ENCODE measurements at places on chromosomes 12 and 14.

- no peak for DNase-seq
These were observed 160.5 kb downstream of the NUAK1 start for GRCh38 chr12:105978276-105978675.

DNA sequence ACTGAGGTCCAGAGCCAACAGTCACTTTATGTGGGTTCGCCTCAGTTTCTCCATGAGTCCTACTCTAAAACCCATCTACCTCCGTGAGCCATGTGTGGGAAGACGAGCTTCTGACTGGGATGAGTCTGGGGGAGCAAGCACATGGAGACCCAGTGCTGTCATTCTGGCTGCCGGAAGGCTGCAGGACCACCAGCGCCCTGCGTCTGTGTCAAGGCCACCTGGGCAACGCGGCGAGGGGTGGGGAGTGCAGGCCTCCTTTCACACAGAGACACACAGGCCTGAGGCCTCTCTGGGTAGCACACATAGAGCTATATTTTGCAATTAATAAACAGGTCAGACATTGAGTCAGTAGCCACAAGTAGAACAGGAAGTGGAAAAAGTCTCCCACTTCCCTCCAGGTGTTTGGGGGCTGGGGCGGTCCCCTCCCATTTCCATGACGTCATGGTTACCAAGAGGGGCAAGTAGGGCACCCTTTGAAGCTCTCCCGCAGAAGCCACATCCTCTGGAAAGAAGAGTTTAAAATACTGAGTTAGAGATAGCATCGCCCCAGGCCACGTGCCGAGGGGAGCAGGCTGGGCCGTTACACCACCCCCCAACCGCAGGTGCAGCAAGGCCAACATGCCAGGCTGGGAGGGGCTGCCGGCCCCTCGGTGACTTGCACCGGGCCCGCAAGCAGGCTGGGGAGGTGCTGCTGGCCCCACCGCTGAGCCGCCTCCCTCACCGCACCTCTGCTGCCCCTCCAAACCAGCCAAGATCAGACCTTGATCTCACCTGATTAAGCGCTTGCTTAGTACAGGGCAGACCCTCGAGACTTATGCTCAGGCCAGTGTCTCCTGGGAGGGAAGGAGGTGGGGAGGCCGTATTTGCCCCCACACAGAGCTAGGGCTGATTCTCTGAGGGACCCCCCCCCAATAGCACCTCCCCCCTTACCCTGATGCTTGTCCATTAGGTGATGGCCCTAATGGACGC lies 32.7 kb downstream of the DAD1 start:
- no peak for DNase-seq

DNA sequence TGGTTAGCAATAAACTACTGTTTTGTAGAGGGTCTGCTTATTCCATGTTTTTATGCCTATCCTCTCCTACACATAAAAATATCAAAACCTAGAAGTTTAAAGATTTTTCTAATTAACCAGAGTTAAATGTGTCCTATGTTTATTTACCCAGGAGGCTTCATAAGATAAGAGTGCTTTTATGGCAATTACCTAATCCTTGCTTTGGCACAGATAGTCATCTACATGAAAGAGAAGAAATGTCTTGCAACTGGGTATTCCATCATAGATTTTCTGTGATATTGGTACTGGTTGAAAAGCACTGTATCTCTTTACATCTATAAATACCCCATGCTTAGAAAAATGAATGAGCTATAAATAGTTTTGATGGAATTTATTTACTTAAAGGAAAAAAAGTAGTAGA lies 277.1 kb downstream of the CPNE8 start:
- DNase-seq = no peak

GRCh38 chr14:62674563-62675237 lies 370.6 kb downstream of the KCNH5 start:
- no peak for DNase-seq

DNA sequence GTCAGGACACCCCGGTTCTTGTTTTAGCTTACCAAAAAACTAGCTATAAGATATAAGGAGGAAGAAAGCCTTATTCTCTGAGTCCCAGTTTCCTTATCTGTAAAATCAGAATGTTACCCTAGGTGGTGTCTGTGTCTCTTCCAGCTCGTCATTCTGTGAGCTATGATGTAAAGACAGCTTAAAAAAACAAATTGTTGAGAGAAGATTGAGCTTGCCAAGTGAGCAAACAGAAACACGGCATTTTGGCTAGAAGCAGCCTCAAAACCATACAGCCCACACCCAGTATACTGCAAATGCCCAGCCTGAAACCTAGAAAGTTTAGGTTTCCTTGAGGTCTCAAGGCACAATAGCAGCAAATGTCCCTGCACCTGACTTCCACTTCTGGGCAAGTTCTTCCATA lies 151.4 kb downstream of the SSPN start:
- DNase-seq = no peak

- no peak for DNase-seq
These were observed 1168.4 kb downstream of the FSCB start for GRCh38 chr14:43338713-43339112.

GRCh38 chr14:73862480-73862879 lies 10.8 kb downstream of the PTGR2 start:
- DNase-seq = no peak

- DNase-seq = no peak
These were observed 122.8 kb upstream of the RTL1 start for GRCh38 chr14:101026341-101026740.

GRCh38 chr14:55350461-55350860 lies 61.2 kb downstream of the ATG14 start:
- no peak for DNase-seq

GRCh38 chr14:76473481-76474263 lies 97.7 kb downstream of the ESRRB start:
- no peak for DNase-seq

DNA sequence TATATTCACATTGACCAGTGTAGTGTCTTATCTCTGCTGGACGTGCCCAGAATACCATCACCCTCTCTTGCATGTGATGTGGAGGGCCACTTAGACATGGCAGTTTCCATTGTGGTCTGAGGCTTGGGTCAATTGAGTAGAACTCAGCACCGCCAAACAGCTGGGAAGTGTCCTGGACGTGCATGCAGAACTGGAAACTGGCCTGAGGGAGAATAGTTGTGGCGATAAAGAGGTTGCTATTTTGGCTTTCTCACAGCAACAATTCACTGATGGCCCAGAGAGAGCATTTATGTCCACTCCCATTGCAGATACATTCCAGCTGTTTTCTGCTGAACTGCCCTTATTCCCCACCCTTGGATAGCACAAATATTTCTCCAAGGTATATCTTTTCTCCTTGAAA lies 210.1 kb upstream of the DAAM1 start:
- DNase-seq = no peak

DNA sequence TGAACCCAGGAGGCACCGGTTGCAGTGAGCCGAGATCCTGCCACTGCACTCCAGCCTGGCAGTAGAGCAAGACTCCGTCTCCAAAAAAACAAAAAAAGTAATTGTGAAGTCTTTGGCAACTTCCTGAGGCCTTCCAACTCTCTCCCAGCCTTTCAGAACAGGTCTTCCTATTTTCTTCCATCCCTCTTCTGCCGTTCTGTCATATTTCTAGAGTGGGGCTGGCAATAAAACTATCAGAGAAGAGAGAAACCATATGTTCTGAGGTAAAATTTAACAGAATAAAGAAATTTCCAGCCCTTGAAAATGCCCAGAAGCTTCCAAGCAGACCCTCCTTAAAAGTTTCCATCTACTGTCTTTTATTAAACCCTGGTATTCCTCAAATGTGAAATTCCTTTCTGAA lies 100.4 kb downstream of the HMGA2 start:
- no peak for DNase-seq

DNA sequence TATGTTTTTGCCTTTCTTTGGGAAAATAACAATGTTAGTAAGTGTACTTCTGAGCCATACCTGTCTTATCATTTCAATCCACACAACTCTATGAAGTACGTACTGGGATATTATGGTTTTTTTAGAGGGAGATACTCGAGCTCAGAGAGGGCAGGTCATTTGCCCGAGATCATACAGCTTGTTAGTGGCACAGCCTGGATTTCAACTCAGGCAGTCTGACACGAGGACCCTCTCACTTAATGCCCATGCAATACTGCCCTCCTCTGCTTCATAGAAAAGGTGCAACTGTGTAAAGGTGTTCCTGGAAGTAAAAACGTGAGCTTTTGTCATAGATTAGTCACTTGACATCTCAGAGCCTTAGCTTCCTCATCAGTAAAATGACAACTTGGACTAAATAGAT lies 128.0 kb downstream of the NDUFA12 start:
- no peak for DNase-seq

GRCh38 chr12:79525357-79525756 lies 165.4 kb downstream of the PAWR start:
- no peak for DNase-seq

- DNase-seq = peak; percentile 59
These were observed 152.0 kb downstream of the KTN1 start for GRCh38 chr14:55731881-55732498.

GRCh38 chr12:83676781-83677295 lies 990.1 kb downstream of the TMTC2 start:
- DNase-seq = no peak

DNA sequence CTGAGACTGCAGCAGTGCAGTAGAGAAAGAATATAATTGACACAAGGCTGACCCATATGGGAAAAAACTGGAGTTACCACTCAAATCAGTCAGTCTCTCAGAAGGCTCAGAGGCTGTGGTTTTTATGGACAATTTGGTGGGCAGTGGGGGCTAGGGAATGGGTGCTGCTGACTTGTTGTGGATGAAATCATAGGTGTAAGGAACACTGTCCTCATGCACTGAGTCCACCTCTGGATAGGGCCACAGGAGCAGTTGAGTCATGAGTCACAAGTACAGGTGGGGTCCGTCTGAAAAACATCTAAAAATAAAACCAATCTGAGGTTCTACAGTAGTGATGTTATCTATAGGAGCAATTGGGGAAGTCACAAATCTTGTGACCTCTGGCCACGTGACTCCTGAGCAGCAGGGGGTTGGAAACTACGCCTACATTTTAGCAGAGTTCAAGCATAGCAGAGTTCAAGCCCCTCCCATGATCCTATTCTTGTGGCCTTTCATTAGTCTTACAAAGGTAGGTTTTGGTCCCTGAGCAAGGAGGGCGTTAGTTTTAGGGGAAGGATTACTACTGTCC lies 18.1 kb upstream of the SGPP1 start:
- DNase-seq = no peak

GRCh38 chr12:11759899-11760298 lies 110.4 kb downstream of the ETV6 start:
- no peak for DNase-seq

DNA sequence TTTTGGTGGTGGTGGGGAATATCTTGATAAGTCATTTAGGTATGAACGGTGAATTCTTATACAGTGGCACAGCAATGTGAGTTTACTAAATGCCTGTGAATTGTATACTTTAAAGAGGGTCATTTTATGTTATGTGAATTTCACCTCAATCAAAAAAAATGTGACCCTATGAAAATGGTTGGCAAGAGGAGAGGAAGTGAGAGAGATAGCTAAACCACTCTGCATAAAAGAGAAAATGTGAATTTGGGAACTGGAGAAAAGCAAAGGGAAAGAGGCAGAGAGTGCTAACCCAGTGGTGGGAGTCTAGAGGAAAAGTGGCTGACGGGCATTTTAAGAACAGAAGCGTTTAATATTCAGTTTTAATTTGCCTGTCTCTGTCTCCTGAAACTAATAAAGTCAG lies 93.8 kb downstream of the SLC38A6 start:
- no peak for DNase-seq

GRCh38 chr12:111150360-111150759 lies 218.5 kb downstream of the PHETA1 start:
- no peak for DNase-seq

DNA sequence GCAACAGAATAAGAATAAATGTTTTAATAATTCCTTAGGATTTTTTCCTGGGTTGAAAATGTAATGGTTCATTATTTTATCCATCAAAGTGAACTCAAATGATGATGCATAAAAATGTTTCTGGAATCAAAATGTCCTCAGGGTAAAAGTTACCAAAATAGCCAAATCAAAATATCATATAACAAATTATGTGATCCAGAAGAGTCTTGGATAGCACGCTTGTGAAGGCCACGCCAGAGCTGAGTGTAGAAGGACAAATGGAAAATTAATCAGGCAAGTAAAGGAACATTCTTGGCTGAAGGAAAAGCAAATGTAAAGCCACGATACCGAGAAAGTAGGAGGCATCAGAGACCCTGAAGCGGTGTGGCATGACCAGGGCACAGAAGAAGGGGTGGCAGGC lies 169.2 kb downstream of the CAPZA3 start:
- no peak for DNase-seq

- DNase-seq = no peak
These were observed 131.0 kb downstream of the TTC8 start for GRCh38 chr14:88955455-88955854.

DNA sequence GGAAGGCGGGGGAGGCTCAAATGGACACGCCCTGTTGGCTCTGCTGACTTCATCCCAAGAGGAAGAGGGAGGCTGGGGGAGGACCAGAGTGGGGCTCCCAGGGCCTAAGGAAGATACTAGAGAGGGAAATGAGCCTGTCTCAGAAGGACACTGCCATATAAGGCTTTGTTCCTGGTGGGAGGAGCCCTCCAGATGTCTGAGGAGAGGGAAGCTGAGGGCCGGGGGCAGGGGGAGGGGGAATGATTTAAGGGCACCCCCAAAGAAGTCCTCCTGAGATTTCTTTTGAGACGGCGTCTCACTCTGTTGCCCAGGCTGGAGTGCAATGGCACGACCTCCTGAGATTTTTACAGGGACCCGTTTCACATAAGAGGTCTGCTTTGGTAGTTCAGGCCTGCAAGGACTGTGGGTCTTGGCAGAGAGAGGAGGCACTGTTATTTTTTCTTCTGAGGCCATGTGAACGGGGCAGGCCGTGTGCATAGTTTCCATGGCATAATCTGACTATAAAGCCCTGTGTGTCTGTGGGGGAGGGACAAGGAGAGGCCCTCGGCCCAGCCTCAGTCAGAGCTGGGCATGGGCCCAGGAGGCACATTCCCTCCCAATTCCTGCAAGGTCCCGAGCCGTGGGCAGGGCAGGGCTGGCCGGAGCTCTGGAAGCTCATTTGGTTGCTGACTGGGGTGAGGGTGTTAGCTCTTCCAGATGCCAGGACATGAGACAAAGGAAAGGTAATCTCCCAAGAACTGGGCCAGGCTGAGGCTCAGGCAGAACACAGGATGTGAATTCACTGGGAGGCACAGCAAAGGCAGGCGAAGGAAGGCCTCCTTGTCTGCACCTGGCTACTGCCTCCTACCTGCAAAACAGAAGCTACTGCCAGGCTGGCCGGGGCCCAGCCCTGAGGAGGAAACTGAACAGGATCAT lies 22.2 kb upstream of the PLEKHG3 start:
- DNase-seq = no peak

DNA sequence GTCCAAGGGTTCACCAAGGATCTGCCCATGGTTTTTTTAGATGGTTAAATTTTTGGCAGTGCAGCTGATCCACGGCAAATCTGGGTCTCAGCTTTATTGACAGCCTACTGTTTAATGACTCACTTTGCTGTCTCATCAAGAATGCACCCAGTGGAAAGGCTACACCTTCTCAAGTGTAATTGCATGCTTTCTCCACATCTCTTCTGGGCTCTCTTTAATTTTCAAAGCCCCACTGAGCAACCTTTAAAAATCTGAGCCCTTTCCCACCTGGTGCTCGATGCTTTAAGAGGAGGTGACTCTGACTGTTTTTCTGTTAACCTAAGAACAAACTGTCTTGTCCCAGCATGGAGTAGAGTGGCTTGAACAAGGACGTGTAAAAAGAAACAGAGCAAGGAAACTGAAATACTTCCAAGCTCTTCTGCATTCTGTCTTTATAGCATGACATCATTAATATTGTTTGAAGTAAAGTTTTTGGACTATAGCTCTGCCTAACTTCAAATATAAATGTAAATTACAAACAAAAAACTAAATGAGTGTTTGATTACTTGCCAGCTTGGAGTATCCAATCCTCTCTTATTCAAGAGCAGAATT lies 214.2 kb upstream of the KRR1 start:
- DNase-seq = no peak

Measured in liver (tissue), 10 donors.